ENCODE measurements at places on chromosomes 2 and 18.

GRCh38 chr2:165827921-165828276 is 33.9 kb upstream of the GALNT3 start:
- DNase-seq = no peak

- DNase-seq = no peak
These were observed 24.6 kb downstream of the PRKRA start for GRCh38 chr2:178426388-178426787.

- DNase-seq = no peak
These were observed 9.4 kb downstream of the COL3A1 start for GRCh38 chr2:188983427-188984064.

- DNase-seq = no peak
These were observed 264.0 kb downstream of the MREG start for GRCh38 chr2:215749092-215749957.

DNA sequence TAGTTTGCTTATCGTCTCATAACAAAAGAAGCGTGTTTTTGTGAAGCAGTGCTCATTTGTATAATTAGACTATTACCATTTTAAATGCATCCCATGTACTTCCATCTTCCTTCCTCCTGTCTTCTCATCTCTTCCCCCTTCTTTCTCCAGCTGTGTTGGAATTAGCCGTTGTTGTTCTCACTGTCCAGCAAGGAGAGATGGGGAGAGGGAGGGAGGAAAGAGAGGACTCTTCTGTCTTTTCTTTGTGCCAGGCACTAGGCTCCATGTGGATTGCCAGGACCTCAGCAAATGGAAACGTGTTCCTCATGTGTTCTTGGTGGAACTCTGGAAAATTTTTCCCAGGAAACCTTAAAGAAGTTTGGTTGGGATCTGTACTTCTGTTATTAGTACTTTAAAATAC is 131.7 kb downstream of the PHLPP1 start:
- DNase-seq = no peak

DNA sequence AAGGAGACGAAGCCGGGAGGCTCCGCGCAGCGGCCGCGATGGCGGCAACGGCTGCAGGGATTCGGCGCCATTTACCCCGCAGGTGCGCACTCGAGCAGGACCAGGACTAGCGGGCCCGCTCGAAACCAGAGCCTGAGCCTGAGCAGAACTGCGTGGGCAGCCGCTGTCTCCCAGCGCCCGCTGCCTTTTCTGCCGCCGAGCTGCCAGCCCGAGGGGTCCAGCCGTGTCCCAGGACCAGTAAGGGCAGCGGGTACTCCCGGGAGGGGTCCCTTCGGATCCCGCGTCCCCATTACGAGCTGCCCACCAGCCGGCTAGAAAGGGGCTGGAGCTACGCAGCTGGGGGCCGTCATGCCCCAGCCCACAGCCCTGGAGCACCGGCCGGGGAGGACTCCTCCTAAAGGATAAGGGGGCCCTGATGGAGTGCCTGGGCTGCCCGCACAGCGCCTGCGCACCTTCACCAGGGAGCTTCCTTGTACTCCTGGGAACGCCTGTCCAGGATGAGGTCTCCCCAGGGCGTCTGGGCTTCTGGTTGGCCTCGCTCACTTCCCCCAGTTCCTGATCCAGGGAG is 9.9 kb downstream of the ALPP start:
- DNase-seq = no peak

GRCh38 chr2:121283670-121284462 is 1.1 kb downstream of the TFCP2L1 start:
- no peak for DNase-seq

DNA sequence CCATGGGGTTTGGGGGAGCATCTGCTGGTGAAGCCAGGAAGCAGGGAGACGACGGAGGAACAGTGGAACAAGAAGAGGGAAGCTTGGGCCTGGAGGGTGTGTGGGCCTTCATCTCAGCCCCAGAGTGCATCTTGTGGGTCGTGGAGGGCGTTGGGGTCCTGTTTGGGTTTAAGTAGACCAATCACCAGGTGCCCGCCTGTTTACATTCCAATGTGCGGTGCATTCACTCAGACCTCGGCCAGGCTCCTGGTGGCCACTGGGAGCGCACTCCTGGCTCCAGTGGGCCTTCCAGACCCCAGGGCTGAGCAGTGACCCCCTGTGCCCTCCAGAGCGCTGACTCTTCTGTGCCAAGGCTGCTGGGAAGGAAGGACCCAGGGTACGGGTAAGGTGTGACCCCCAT is 293.7 kb downstream of the NDUFA10 start:
- DNase-seq = no peak

GRCh38 chr2:239853121-239853520 is 172.0 kb downstream of the NDUFA10 start:
- no peak for DNase-seq

DNA sequence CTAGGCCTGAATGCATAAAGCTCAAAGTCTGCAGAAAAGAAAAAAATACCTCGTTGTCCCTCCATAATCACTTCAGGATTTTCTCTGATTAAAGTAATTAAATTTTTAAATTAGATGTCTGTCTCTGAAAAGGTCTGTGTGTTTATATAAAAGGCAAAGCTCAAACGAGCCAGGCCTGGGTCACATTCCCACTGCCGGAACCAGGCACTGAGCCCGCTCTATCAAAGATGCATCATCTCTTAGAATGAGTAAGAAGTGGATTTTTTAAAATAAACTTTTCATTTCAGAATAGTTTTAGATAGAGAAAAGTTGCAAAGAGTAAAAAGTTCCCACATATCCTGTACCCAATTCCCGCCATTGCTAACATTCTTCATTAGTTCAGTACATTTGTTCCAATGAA is 202.1 kb upstream of the KYNU start:
- DNase-seq = no peak

DNA sequence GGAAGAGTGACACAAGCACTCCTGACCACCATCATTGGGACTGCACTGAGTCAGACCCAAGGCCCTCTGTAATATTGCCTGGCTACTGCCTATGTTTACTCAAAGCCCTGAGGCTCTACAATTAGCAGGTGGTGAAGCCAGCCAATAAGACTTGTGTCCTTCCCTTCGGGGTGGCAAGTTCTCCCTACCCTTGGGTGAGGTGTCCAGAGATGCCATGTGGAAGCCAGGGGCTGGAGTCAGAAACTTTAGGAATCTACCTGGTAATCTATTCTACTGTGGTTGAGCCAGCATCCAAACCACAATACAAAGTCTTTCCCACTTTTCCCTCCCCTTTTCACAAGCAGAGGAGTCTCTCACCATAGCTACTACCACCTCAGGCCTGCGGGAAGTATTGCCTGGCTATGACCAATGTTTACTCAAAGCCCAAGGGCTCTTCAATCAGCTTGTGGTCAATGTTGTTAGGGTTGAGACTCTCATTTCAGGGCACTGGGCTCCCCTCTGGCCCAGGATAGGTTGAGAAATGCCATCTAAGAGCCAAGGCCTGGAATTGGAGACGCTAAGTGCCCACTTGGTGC is 17.6 kb downstream of the DHRS9 start:
- DNase-seq = no peak

DNA sequence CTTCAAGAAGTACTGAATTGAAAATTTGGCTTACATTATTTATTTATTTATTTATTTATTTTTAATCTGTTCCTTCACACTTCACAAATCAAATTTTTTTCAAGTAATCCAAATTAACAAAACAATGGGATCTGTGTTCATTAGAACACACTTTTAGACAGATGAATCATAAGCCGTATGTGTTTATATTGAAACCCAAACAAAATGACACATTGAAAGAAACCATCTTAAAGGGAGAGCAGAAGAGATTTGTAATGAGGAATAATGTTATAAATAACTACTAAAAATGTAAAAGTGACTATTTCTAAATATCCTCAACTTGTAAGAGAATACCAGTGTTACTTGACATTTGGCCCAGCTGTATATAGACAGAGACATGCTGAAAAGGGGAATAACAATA is 991.0 kb upstream of the CHAC2 start:
- DNase-seq = no peak

GRCh38 chr2:74504591-74504990 is 2.9 kb downstream of the PCGF1 start:
- DNase-seq = no peak

- no peak for DNase-seq
These were observed 21.5 kb upstream of the TXNL4A start for GRCh38 chr18:80009661-80010550.

- DNase-seq = no peak
These were observed 1354.9 kb downstream of the SUCLG1 start for GRCh38 chr2:83104202-83104601.

GRCh38 chr2:67729474-67729873 is 332.3 kb downstream of the ETAA1 start:
- DNase-seq = no peak

DNA sequence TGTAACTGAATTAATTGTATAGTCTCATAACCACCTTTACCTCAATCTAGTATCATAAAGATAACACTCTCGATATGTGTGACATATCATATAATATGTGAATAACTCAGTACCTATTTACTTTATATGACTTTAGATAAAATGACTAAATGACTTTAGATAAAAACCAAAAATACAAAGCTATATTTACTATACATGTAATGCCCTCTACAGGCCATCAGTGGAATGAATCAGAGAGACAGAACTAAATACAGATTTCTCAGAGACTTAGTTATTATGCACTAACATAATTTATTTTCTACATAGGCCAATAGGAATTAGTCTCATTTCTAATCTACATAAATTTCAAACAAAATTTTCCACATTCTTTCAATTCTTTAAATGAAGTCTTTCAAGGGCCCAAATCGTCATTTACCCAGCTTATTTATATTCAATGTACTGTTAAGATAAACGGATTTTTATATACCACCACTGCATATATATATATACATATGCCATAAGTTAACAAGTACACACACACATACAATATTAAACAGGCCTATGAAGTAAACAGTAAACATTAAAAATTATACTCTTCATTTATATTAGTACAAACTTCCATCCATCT is 219.9 kb downstream of the EXOC6B start:
- no peak for DNase-seq

DNA sequence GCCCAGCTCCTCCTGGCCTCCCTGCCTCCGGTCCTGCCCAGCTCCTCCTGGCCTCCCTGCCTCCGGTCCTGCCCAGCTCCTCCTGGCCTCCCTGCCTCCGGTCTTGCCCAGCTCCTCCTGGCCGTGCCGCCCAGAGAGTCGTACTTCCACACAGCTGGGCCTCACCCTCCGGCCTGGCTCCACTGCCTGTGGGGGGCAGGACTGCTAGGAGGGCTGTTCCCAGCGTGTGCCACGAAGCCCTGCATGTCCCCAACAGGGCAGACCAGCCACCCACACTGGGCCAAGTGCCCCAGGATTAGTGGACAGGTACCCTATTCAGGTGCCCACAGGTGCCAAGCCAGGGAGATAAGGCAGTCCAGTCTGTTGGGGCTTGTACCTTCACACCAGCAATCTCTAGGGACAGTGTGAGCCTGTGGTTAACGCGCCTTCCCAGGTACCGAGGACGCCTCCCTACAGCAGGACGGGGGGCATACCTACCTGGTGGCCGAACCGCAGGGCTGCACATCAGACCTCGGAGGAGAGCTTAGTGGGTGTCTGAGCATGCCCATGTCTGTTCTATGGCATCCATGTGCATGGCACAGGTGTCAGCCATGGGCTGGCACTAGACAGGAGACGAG is 5.3 kb downstream of the GPC1 start:
- no peak for DNase-seq

DNA sequence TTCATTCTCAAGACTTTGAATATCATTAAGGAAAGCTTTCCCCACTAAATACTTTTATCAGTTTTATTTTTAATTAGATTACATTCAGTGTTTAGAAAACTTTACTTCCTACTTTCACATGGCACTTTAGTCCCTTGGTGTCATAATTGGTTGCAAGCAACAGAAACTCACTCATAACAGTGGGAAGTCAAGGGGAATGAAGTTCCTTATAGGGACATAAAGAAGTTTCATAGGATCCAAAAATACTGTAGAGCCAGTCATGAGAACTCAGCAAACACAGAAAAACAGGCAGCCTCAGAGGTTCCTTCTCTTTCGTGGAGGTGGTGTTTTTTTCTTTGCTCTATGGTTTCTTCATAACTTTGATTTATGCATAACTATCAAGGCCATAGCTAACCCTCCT is 809.0 kb downstream of the BCL11A start:
- DNase-seq = no peak

GRCh38 chr2:53633441-53633840 is 134.2 kb upstream of the CHAC2 start:
- no peak for DNase-seq

DNA sequence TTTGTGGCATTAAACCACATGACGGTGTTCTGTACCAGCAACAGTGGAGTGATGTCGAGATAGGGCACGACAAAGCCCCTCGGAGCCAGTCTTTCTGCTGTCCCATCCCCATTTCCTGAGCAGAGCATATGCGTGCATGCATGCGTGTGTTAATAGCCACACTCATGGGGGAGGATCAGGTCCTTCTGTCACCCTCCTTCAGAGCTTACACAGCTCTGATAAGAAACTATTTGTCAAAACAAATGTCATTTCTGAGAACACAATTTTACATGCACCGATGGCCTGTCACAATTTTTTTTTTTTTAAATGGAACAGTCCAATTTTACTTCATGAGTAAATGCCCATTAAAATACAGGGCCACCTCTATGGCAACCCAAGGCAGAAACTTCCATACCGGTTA is 95.9 kb upstream of the ZBTB14 start:
- DNase-seq = no peak

DNA sequence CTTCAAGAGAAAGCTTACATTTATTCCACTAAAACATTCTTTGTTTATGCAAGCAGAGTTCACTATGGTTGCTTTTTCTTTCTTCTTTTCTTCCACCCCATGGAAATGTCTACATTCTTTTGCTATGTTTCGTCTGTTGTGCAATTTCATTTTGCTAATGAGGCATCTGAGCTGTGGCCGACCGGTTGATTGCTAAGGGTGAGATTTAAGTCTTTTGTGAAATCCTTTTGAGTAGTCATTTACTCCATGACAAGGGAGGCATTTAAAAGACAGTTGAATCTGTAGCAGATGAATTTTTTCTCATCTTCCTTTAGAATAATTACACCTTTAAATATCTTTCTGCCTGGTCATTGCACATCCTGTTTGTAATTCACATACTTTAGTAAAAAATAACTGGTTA is 324.1 kb upstream of the THUMPD2 start:
- DNase-seq = no peak

DNA sequence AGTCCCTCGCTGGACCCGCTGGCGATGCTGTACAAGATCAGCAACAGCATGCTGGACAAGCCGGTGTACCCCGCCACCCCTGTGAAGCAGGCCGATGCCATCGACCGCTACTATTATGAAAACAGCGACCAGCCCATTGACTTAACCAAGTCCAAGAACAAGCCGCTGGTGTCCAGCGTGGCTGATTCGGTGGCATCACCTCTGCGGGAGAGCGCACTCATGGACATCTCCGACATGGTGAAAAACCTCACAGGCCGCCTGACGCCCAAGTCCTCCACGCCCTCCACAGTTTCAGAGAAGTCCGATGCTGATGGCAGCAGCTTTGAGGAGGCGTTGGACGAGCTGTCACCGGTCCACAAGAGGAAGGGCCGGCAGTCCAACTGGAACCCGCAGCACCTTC is 77.1 kb downstream of the TSHZ1 start:
- no peak for DNase-seq

DNA sequence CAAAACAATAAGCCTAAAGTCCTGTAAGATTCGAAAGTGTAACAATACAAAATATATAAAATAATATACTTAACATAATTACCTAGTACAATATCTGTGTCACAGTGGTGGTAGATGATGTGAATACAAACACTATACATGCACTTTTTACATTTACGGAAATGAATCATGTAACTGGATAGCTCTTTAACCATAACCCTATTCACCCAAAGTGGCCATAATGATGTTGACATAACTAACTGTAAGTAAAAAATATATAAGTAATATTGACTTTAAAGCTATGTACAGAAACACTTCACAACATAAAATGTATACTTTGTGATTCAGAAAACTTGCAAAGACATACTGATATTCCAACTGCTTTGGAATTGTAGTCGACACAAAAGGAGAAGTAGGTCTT is 616.9 kb upstream of the SLC8A1 start:
- no peak for DNase-seq
